Dorsolateral prefrontal cortex (tissue), 122 donors: ENCODE measurements at places on chromosomes 1 and 21. TPM values are rescaled to one million over a fixed set of nuclear protein-coding genes. Genes with fewer than 3 reads are reported as not detected.

RAP1GAP gene
- 112 TPM for total RNA-seq

GJA9 gene
- total RNA-seq = not detected

SPRR5 gene
- total RNA-seq = not detected

PTPN14 gene
- 25.4 TPM for total RNA-seq

CHI3L2 gene
- total RNA-seq = 6.1 TPM

LY9 gene
- 0.40 TPM for total RNA-seq

SPATA45 gene
- total RNA-seq = not detected

CLK2 gene
- total RNA-seq = 38.4 TPM

HSPA6 gene
- 2.7 TPM for total RNA-seq

AK2 gene
- 85.5 TPM for total RNA-seq

CSMD2 gene
- 23.1 TPM for total RNA-seq

SYDE2 gene
- 6.2 TPM for total RNA-seq

PDPN gene
- total RNA-seq = 24.6 TPM

COL16A1 gene
- 127 TPM for total RNA-seq

SPATA17 gene
- 3.0 TPM for total RNA-seq

ECM1 gene
- 18.1 TPM for total RNA-seq

LRRC38 gene
- total RNA-seq = 4.5 TPM

U2AF1 gene
- total RNA-seq = 5.6 TPM

C2CD4D gene
- 1.6 TPM for total RNA-seq

UTS2 gene
- total RNA-seq = not detected

UROD gene
- total RNA-seq = 77.3 TPM

NPHS2 gene
- not detected for total RNA-seq

CA14 gene
- 14.7 TPM for total RNA-seq

FAM72C gene
- not detected for total RNA-seq

TNN gene
- 0.46 TPM for total RNA-seq

FAM110D gene
- total RNA-seq = 1.3 TPM
